ENCODE measurements at places on chromosomes 3 and 15.

DNA sequence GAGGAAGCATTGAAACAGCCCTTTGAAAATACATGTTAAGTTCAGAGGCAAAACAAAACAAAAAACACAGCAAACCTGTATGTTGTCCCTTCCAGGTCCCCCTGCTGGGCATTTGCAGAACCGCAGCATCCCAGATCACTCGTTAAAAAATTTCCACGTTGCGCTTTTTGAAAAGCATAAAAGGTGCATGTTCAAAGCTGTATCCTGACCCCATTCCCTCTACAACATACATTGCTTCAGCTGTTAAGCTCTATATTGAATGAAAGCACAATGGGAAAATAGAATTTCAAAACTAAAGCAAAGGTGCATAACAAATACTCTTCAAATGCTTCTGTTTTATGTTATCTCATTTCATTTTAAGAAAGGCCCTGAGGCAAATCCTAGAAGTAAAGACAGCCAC lies 328.3 kb downstream of the THSD4 start:
- DNase-seq: peak; percentile 26

DNA sequence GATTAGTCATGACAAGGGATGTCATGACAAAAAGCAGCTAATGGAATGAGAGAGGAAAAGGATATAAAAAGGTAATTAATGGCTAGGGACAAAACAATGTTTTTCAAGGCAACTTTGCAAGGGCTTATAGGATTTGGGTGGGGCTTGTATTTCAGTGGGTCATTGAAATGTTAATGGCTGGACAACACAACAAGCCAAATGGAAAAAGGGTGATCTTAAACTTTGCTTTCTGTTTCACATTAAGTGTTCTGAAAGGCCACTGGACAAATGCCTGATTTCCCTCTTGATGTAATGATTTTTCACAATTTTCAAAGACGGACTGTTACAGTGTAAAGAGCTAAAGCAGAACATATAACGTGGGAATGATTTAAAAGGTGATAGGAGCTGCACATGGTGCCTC lies 345.0 kb downstream of the TUSC7 start:
- DNase-seq: no peak

DNA sequence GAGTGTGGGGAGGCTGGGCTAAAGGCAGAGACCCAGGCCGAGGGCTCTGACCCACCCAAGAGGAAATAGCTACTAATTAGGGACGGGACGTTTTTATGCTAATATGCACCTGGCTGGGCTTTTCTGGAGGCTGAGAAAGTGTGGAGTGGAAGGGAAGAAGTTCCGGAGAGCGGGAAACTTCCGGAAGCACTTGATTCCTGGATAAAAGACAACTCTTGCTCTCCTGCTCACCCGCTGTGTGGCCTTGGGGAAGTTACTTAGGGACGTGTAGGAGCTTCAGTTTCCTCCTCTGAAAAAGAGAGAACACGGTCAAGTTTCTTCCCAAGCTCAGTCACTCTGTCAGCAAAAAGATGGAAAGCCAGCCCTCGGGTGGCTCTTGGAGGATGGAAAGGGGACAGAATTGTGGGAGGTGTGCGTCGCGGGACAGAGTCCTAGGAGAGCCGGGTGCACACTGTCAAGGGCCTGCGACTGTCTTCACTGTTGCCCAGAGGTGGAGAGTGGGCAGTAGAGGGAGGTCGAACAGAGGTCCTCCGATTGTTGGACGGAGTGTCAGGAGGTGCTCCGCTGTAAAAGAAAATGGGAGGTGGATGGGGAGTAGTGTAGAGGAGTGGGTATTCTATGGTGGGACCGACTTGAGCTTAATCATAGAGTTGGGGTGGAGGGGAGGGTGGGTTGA lies 43.2 kb downstream of the EPHB3 start:
- DNase-seq: no peak

GRCh38 chr3:20421-20820 lies 176.1 kb upstream of the CHL1 start:
- no peak for DNase-seq

GRCh38 chr3:197718891-197719290 lies 17.8 kb downstream of the RUBCN start:
- no peak for DNase-seq

DNA sequence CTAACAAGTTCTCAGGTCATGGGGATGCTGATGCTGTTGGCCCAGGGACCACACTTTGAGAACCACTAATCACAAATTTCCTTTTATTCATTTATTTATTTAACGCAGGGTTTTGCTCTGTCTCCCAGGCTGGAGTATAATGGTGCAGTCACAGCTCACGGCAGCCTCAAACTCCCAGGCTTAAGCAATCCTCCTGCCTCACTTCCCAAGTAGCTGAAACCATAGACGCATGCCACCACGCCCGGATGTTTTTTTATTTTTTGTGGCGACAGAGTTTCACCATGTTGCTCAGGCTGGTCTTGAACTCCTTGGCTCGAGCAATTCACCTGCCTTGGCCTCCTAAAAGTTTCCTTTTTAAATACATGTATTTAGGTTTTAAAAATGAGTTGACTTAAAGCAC lies 20.7 kb upstream of the ISLR2 start:
- no peak for DNase-seq

DNA sequence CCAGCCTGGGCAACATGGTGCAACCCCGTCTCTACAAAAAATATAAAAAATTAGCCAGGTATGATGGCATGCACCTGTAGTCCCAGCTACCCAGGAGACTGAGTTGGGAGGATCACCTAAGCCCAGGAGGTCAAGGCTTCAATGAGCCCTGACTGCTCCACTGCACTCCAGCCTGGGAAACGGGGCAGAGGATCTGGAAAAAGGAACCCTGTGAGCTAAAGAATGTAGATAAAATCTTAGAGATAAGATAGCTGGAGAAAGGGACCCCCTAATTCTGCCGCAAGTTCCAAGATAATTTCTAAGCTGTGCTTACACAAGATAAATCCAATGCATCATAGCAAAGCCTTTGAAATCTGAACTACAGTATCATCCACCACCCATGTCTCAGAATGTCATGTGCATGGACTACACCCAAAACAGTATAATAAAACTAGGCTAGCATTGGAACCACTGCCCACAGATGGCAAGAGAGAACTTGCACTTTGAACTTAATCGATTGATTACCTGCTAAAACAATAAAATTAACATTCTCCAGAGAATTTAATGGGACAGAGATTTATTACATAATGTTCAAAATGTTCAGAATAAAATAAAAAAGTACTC lies 99.9 kb downstream of the TRIM42 start:
- no peak for DNase-seq

GRCh38 chr15:39273717-39274411 lies 307.0 kb upstream of the THBS1 start:
- DNase-seq: no peak

DNA sequence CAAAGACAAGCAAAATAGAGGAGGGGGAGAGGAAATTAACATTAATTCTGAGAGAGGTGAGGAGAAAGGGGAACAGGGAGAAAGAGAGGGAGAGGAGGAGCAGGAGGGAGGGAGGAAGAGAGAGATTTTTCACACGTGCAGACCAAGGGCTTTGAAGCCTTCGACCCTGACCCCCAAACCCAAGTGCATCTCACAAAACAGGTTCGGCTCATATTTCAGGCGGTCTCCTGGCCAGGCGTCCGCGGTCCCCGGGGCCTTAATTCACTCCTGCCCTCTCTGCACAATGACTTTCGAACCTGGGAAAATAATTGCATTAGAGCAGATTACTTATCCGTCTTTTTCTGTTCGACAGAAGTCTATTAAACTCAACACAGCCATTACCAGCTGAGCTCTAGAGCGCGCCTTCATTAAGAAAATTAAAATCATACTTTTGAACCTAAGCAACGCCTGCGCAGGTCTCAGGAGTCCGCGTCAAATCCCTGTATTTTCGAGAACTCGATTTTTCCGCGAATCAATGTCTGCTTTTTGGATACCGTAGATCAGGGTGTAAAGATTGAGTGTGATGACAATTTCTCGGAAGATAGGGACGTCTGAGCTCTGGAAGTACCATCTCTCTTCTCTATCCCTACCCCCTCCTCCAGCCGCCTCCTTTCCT lies 220.7 kb downstream of the MEIS2 start:
- no peak for DNase-seq

DNA sequence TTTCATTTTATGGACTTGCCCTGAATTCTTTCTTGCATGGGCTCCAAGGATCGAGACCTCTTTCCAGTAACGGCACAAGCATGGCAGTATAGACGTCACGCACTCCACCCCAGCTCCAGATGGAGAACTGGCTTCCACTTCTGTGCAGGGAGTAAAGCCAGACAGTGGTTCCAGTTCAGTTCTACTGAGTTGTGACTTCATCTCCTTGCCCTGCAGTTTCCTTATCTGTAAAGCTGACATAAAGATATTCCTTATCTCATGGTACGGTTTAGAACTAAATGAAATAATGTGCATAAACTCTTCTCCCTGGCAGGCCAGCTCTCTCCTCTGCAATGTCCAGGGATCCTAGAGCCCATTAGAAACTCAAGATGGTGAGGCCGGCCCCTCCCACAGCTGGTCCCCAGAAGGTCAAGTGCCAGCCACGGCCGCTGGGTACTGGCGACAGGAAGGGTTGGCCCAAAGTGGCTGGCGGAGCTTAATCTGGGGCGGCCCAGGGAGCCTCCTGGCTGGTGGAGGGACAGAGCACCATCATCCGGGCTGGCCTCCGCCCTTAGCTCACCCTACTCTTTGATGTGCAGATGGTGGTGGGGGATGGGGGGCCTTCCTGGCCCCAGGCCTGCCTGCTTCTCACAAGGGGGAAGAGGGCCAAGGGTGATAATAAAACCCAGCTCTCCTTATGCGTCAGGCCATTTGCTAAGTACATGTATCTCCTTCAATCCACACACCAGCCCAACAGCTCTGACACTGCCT lies 7.2 kb downstream of the MESP2 start:
- DNase-seq: no peak

DNA sequence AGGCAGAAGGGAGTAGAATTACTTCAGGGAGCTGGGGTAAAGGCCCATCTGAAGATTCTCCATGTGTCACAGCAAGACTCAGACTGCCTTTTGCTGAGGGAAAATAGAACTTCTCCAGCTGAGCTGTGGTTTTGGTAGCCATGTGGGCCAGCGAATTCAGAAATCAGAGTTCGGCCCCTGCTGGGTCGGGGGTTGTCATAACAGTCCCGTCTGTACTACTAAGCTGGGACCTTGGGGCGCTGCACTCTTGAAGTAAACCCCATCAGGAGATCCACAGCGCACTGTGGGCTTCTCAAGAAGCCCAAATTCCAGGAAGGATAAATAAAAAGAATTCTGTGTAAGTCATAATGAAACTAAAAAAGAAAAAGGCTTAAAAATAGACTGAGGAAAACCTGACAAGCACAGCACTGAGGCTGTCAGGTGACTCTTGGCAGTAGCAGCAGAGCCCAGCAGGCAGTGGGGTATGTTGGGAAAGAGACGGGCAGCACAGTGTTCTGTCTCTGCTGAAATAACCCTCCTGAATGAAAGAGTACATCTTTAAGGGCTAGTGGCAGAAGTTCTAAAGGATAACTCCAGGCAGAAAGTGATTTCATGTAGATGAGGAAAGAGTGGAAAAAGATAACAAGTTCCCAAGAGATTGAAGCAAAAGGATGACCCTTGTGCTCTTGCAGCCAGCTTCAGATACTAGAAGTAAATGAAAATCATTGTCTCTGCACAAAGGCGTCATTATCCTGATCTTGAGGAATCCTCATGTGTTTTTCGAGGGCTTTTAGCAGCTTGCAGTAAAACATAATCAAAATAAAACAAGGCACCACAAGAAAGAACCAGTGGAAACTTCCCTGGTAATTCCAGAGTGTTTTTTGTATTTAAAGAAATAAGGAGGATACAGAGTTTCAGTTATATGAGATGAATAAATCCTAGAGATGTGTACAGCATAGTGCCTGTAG lies 74.5 kb downstream of the RAB7A start:
- DNase-seq: no peak

DNA sequence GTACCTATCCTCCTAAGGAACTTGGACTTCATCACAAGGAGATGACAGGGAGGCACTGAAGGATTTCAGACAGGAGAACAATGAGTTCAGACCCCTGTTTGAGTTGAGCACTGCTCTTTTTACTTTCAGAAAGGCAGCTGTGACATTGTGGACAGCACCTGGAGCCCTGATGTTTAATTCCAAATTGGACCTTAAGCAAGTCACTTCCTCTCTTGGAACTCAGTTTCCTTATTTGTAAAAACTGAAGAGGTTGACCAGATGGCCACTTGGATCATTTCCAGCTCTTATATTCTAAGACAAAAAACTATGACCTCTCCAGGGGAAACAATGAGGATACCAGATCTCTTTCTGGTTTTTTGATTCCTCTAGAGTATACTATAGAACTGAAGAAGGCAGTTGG lies 34.1 kb upstream of the SMAD3 start:
- DNase-seq: no peak

DNA sequence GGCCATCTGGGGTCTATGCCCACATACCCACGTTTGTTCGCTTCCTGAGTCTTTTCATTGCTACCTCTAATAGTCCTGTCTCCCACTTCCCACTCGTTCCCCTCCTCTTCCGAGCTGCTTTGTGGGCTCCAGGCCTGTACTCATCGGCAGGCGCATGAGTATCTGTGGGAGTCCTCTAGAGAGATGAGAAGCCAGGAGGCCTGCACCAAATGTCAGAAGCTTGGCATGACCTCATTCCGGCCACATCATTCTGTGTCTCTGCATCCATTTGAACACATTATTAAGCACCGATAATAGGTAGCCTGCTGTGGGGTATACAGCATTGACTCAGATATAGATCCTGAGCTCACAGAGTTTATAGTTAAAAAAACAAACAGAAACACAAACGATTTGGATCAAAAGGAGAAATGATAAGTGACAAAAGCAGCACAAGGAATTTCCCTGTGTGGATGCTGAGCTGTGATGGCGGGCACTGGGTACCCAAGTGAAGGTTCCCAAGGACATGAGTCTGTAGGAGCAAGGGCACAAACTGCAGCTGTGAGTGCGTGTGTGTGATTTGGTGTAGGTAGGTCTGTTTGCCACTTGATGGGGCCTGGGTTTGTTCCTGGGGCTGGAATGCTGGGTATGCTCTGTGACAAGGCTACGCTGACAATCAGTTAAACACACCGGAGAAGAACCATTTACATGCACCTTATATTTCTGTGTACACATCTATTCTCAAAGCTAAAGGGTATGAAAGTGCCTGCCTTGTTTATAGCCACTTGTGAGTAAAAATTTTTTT lies 35.9 kb downstream of the NR1I2 start:
- DNase-seq: no peak

DNA sequence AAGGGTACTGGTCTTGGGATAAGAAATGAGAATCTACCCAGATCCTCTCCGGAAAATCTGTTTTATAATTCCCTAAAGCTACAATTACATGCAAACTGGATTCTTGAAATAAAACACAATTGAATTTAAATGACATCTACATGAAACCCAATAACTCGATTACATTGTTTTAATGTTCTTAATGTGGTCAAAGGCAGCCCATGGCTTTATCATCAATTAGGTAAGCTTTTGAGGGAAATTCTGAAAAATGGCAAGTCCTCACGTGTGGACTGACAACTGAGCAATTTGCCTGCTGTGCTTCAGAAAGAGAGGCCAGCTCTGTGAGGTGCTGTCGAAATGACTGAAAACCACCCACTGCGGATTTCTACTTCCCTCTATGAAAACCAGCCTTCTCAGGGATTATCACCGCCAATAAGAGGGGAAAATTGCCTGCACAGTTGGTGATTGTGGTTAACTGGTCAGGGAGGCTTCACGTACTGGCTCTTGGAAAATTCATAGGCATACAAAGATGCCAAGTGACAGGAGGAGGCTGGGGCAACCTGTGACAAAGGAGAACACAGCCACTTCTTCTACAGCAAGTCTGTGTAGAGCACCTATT lies 200.8 kb upstream of the SLCO3A1 start:
- no peak for DNase-seq
